ENCODE measurements at places on chromosomes 16 and 17. TPM values are rescaled to one million over a fixed set of nuclear protein-coding genes. Genes with fewer than 3 reads are reported as not detected.

The PROCA1 gene
- 9.0 TPM for total RNA-seq

The CSH1 gene
- not detected for total RNA-seq

The JPT1 gene
- 301 TPM for total RNA-seq

The GCGR gene
- total RNA-seq: not detected

The IL17C gene
- total RNA-seq: 0.29 TPM

DNA sequence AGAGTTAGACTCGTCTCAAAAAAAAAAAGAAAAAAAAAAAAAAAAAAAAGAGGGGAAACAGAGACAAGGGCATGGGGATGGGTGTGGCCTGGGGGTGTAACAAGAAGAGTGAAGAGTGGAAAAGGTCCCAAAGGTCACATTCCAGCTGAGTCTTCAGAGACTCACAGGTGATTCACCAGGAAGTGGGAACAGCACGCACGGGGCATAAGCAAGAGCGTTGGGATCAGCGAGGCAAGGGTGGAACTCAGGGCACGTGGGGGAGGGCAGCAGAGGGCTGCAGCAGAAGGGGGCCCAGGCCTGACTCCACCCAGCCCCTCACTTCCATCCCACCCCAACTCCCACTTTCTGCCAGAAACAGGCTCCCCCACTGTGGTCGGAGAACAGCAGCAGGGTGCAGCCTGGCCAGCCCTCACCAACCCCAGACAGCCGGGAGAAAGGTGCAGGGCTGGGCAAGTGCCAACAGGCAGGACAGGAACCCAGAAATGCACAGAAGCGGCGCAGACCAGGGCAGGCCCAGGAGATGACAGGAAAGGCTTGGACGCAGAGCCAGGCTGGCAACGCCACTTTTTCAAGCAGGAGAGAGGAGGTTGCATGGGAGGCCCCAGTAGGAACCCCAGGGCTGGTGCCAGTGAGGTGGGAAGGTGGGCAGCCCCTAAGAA, 3.3 kb downstream of the MEAK7 start:
- H3K4me1 ChIP-seq: peaks cover 33% of the 10 kb centered on the region
- peaks cover 34% of the 10 kb centered on the region for H3K36me3 ChIP-seq
- H3K27ac ChIP-seq: no peak overlapping the region

GRCh38 chr16:55597928-55598327, 31.4 kb downstream of the CAPNS2 start:
- no peak for DNase-seq
- H3K27ac ChIP-seq: no peak overlapping the region
- H3K36me3 ChIP-seq: no peaks in the 10 kb centered on the region

GRCh38 chr17:5181509-5182305, 10.0 kb downstream of the ZNF594 start:
- no peaks in the 10 kb centered on the region for H3K27me3 ChIP-seq
- DNase-seq: no peak
- no peak overlapping the region for H3K27ac ChIP-seq
- no peak overlapping the region for H3K4me3 ChIP-seq

DNA sequence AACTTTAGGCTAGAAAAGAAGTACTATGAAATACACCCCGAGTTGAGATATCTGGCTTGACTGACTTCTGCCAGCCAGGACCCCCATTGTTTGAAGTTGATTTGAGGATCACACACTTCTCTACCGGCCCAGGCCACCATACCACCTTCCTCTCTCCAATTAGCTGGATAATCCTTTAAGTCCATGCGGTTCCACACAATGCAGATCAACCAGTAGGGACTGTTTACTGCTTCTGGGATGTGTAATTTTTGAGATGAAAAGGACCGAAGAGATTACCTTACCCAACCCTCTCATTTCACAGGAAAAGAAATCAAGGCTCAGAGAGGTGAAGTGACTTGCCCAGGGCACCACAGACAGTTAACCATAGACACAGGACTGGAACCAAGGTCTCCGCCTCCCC, 20.5 kb downstream of the ERN1 start:
- H3K36me3 ChIP-seq: no peaks in the 10 kb centered on the region
- peaks cover 32% of the 10 kb centered on the region for H3K4me1 ChIP-seq
- no peaks in the 10 kb centered on the region for H3K27me3 ChIP-seq
- no peak overlapping the region for H3K4me3 ChIP-seq
- no peak overlapping the region for H3K27ac ChIP-seq
